ENCODE measurements at places on chromosomes 11 and 22. TPM values are rescaled to one million over a fixed set of nuclear protein-coding genes. Genes with fewer than 3 reads are reported as not detected.

Gene CDON
- total RNA-seq = 17.8 TPM

Gene SRSF8
- total RNA-seq = 41.4 TPM

Gene KRTAP5-10
- not detected for total RNA-seq

Gene NRIP3
- 1.9 TPM for total RNA-seq

Gene CLTCL1
- total RNA-seq = 9.2 TPM

Gene PICALM
- 454 TPM for total RNA-seq

Gene PAX6
- not detected for total RNA-seq

Gene NOX4
- 2.3 TPM for total RNA-seq

Gene SPCS2
- 80.9 TPM for total RNA-seq

Gene C22orf15
- 12.0 TPM for total RNA-seq

Gene NRXN2
- 1.7 TPM for total RNA-seq

Gene BTG4
- 1.5 TPM for total RNA-seq

- H3K27me3 ChIP-seq = no peaks in the 10 kb centered on the region
- DNase-seq = no peak
- peak overlapping the region; percentile 23 for H3K27ac ChIP-seq
Measured at GRCh38 chr11:3155691-3156258, 9.3 kb downstream of the OSBPL5 start.

GRCh38 chr11:72759468-72759985 is 7.3 kb upstream of the ARAP1 start:
- no peak overlapping the region for H3K4me3 ChIP-seq
- no peak for DNase-seq
- peaks cover 9% of the 10 kb centered on the region for H3K4me1 ChIP-seq
- H3K36me3 ChIP-seq = peaks cover 2% of the 10 kb centered on the region

- H3K4me1 ChIP-seq = peaks cover 5% of the 10 kb centered on the region
- H3K36me3 ChIP-seq = no peaks in the 10 kb centered on the region
- DNase-seq = no peak
- no peak overlapping the region for H3K27ac ChIP-seq
Measured at GRCh38 chr11:128603752-128604414, 16.5 kb upstream of the ETS1 start.

GRCh38 chr11:117902001-117902845 is 25.8 kb upstream of the FXYD6 start:
- no peak overlapping the region for H3K4me3 ChIP-seq
- H3K36me3 ChIP-seq = no peaks in the 10 kb centered on the region
- no peaks in the 10 kb centered on the region for H3K4me1 ChIP-seq
- H3K27ac ChIP-seq = no peak overlapping the region

- no peaks in the 10 kb centered on the region for H3K27me3 ChIP-seq
- no peaks in the 10 kb centered on the region for H3K4me1 ChIP-seq
- no peaks in the 10 kb centered on the region for H3K36me3 ChIP-seq
- DNase-seq = no peak
- H3K4me3 ChIP-seq = no peak overlapping the region
Measured at GRCh38 chr11:58647866-58648265, 25.4 kb downstream of the CNTF start.

GRCh38 chr11:15730263-15730994 is 615.7 kb downstream of the INSC start:
- no peak overlapping the region for H3K27ac ChIP-seq
- H3K27me3 ChIP-seq = no peaks in the 10 kb centered on the region
- DNase-seq = no peak
- no peaks in the 10 kb centered on the region for H3K4me1 ChIP-seq
- H3K36me3 ChIP-seq = no peaks in the 10 kb centered on the region

- no peaks in the 10 kb centered on the region for H3K27me3 ChIP-seq
- H3K4me1 ChIP-seq = peaks cover 1% of the 10 kb centered on the region
- no peaks in the 10 kb centered on the region for H3K36me3 ChIP-seq
- H3K27ac ChIP-seq = no peak overlapping the region
- DNase-seq = peak; percentile 67
Measured at GRCh38 chr11:111101881-111102280, 143.6 kb upstream of the POU2AF2 start.

GRCh38 chr22:35719212-35719875 is 1.7 kb downstream of the APOL5 start:
- H3K4me1 ChIP-seq = no peaks in the 10 kb centered on the region
- DNase-seq = no peak
- no peaks in the 10 kb centered on the region for H3K27me3 ChIP-seq
- no peaks in the 10 kb centered on the region for H3K36me3 ChIP-seq

- H3K27me3 ChIP-seq = no peaks in the 10 kb centered on the region
- H3K36me3 ChIP-seq = no peaks in the 10 kb centered on the region
- H3K4me1 ChIP-seq = no peaks in the 10 kb centered on the region
- no peak overlapping the region for H3K4me3 ChIP-seq
- H3K27ac ChIP-seq = no peak overlapping the region
Measured at GRCh38 chr11:96875712-96876111, 485.9 kb downstream of the JRKL start.

GRCh38 chr22:19304547-19304946 is 13.0 kb upstream of the CLTCL1 start:
- no peaks in the 10 kb centered on the region for H3K27me3 ChIP-seq
- no peaks in the 10 kb centered on the region for H3K36me3 ChIP-seq
- no peaks in the 10 kb centered on the region for H3K4me1 ChIP-seq
- no peak overlapping the region for H3K27ac ChIP-seq

- H3K27me3 ChIP-seq = no peaks in the 10 kb centered on the region
- no peaks in the 10 kb centered on the region for H3K36me3 ChIP-seq
- no peak overlapping the region for H3K4me3 ChIP-seq
- no peaks in the 10 kb centered on the region for H3K4me1 ChIP-seq
- peak overlapping the region; percentile 35 for H3K27ac ChIP-seq
- no peak for DNase-seq
Measured at GRCh38 chr11:34825315-34825669, 90.9 kb downstream of the APIP start.

GRCh38 chr22:27387561-27387960 is 414.0 kb downstream of the MN1 start:
- H3K27ac ChIP-seq = no peak overlapping the region
- H3K4me3 ChIP-seq = no peak overlapping the region
- DNase-seq = no peak
- peaks cover 2% of the 10 kb centered on the region for H3K27me3 ChIP-seq
- no peaks in the 10 kb centered on the region for H3K4me1 ChIP-seq

DNA sequence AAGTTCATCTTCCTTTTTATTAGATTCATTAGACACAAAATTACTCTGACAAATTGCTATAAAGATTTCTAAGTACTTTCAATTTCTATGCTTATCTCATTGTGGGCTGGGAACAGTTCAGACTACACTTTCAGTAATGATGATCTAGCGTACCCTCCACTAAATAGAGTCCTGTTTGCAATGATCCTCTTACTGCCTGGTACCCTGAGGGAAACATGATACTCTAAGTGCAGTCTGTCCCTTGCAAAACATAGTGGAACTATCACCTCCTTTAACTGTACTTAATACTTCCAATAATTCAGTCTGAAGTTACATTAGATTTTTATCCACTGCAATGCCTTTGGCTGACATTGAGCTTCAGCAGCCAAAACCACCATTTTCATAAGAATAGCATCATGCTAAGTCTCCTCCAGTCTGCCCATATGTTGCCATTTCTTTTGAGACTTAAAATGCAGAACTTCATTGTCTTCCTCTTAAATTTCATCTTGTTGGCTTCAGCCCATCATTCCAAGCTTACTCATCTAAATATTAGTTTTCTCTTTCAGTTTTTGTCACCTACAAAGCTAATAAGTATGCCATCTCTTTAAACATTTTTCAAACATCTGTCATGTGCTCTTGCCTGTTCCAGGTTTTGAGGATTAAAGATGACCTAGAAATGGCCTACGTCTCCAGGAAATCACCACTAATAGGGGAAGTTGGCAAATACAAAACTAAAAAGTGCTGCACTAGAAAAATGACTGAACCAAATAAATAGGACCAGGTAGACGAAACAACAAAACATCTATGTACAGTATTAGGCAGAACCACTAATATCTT is 55.5 kb downstream of the PAK1 start:
- H3K27me3 ChIP-seq = no peaks in the 10 kb centered on the region
- no peak overlapping the region for H3K27ac ChIP-seq
- no peaks in the 10 kb centered on the region for H3K36me3 ChIP-seq
- DNase-seq = no peak
- no peak overlapping the region for H3K4me3 ChIP-seq

DNA sequence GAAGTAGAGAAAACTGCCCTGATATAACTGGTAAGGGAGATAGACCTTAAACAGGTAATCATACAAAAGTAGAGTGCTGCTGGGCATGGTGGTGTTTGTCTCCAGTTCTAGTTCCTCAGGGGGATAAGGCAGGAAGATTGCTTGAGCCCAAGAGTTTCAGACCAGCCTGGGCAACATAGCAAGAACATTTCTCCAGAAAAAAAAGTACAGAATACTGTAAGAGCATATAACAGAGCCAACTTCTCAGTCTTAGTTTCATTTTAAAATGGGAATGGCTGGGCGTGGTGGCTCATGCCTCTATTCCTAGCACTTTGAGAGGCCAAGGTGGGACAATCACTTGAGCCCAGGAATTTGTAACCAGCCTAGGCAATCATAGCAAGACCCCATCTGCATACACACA is 4.5 kb upstream of the RHOG start:
- peaks cover 2% of the 10 kb centered on the region for H3K4me1 ChIP-seq
- no peak for DNase-seq
- no peak overlapping the region for H3K4me3 ChIP-seq
- no peaks in the 10 kb centered on the region for H3K36me3 ChIP-seq
- H3K27ac ChIP-seq = no peak overlapping the region

DNA sequence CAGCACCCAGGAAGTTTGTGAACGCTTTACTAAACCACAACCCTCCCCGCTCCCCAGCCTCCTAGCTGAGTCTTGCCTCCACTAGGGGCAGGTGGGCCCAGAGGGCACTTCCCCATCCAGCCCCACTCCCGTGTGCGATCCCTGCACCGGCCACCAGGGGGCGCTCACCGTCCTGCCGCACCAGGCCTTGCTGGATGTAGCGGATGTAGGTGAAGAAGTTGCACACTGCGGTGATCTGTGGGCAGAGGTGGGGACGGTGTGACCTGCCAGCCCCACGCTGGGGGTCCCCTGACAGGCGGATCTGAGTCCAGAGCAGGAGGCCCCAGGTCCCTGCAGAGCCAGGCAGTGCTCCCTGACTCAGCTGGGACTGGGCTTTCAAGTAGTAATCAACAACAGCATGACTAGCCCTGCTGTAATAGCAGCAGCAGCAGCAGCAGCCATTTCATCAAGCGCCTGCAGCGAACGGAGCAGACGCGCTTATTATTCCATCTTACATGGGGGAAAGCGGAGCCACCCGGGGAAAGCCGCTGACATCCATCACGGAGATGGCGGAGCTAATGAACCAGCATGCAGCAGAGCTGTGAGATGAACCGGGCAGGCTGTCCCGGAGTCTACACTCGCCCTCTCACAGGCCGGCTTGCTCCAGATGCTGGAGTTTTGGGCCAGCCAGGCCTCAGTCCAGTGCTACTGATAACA is 7.9 kb upstream of the FADS3 start:
- no peaks in the 10 kb centered on the region for H3K27me3 ChIP-seq
- DNase-seq = peak; percentile 66
- H3K4me3 ChIP-seq = no peak overlapping the region

DNA sequence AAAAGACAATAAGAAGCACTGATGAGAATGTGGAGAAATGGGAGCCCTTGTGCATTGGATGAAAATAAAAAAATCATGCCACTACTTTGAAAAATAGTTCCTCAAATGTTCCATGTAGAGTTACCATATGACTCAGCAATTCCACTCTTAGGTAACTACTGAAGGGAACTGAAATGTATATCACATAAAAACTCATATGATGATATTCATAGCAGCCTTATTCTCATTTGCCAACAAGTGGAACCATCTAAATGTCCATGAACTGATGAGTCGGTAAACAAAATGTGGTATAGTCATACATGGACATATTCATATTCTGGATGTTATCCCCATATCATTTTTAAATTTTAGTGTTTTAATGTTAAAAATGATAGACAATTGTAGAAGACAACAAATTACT is 3.5 kb downstream of the KRTAP5-9 start:
- H3K27me3 ChIP-seq = no peaks in the 10 kb centered on the region
- no peak overlapping the region for H3K27ac ChIP-seq
- H3K4me3 ChIP-seq = no peak overlapping the region
- H3K36me3 ChIP-seq = no peaks in the 10 kb centered on the region
- no peaks in the 10 kb centered on the region for H3K4me1 ChIP-seq

DNA sequence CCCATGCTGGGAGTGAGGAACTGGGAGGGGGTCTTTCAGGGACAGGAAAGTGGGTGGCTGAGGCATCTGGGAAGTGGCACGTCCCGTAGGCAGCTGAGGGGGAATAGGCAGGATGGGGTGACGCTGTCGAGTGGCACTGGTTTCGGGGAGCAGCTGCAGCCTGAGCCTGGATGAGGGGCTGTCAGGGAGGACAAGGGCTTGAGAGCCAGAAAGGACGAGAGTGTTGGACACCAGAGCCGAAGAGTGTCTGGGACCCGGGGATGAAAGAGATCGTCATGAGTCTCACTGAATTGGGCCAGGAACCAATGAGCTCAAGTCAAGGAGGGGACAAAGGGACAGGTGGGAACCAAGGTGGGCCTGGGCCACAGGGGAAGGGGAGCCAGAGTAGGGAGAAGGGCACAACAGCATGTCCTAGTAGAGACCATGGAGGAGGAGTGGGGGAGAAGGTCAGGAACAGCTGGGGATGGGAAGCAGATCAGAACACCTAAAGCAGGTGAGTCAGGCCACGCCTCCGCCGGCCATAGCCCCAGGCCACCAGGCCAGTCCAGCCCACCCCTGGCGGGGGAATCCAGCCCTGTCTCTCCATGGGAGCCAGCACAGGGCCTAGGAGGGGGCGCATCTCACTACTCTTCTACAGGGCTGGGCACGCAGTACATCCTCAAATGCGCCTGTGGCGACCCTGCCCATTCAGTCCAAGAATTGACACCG is 4.2 kb downstream of the RAB3IL1 start:
- H3K36me3 ChIP-seq = no peaks in the 10 kb centered on the region
- no peak overlapping the region for H3K27ac ChIP-seq
- H3K4me3 ChIP-seq = no peak overlapping the region

GRCh38 chr11:12893787-12894672 is 115.1 kb upstream of the RASSF10 start:
- H3K36me3 ChIP-seq = peaks cover 2% of the 10 kb centered on the region
- no peaks in the 10 kb centered on the region for H3K4me1 ChIP-seq
- H3K4me3 ChIP-seq = no peak overlapping the region
- H3K27ac ChIP-seq = no peak overlapping the region

- DNase-seq = peak; percentile 36
- H3K4me1 ChIP-seq = peaks cover 3% of the 10 kb centered on the region
- peaks cover 14% of the 10 kb centered on the region for H3K27me3 ChIP-seq
- peak overlapping the region; percentile 42 for H3K27ac ChIP-seq
Measured at GRCh38 chr11:10309163-10310093, 4.6 kb downstream of the ADM start.

DNA sequence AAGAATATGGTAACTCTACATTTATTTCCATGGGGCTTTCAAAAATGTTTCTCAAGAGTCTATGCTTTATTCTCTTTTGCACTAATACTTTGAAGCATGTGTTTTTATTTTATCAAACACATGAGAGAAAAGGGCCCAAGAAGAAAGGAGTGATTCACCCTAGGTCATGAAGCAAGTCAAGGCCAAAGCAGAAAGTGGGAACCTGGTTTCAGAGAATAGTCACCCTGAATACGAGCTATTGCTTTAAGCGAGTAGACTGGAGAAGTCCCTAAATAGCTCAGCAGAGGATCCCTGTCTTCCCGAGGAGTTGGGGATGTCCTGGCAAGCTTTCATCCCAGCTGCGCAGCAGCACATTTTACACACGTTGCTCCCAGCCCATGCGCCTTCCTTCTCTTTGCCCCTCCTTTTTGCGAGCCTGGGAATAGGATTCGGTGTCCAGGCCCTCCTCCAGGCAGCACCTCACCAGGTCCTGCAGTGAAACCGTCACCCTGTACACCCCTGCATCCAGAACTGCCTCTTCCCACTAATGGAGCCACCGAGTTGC is 19.1 kb downstream of the MPEG1 start:
- no peak for DNase-seq
- peaks cover 39% of the 10 kb centered on the region for H3K4me1 ChIP-seq
- H3K4me3 ChIP-seq = no peak overlapping the region
- H3K27ac ChIP-seq = no peak overlapping the region
